ENCODE measurements at places on chromosomes 5 and 9.

- no peak for DNase-seq
Observed at GRCh38 chr5:176665517-176665916, 18.2 kb downstream of the TSPAN17 start.

DNA sequence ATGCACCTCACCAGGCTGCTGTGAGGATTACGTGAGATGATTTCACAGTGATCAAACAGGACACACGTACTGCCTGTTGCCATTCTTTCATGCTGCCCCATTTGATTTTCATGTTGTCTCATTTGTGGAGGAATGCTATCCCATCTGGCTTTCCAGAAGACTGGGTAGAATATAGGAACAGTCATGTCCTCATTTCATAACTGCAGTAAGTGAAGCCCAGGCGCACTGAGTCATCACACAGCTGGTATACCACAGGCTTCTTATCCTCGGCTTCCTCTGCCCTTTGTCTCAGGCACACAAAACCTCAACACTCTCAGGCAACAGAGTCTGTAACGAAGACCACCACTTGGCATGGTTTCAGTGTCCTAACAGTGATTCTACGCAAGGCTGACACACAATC lies 62.3 kb downstream of the LHFPL2 start:
- no peak for DNase-seq

GRCh38 chr5:163846512-163846911 lies 341.1 kb downstream of the MAT2B start:
- DNase-seq = no peak

- no peak for DNase-seq
Observed at GRCh38 chr5:154567155-154567554, 89.1 kb upstream of the HAND1 start.

GRCh38 chr5:36056422-36056821 lies 10.3 kb downstream of the UGT3A2 start:
- DNase-seq = no peak
